ENCODE measurements at places on chromosomes 11 and 22.
A peak's percentile ranks its signal among the peaks of the same experiment; 100 is the strongest.

DNA sequence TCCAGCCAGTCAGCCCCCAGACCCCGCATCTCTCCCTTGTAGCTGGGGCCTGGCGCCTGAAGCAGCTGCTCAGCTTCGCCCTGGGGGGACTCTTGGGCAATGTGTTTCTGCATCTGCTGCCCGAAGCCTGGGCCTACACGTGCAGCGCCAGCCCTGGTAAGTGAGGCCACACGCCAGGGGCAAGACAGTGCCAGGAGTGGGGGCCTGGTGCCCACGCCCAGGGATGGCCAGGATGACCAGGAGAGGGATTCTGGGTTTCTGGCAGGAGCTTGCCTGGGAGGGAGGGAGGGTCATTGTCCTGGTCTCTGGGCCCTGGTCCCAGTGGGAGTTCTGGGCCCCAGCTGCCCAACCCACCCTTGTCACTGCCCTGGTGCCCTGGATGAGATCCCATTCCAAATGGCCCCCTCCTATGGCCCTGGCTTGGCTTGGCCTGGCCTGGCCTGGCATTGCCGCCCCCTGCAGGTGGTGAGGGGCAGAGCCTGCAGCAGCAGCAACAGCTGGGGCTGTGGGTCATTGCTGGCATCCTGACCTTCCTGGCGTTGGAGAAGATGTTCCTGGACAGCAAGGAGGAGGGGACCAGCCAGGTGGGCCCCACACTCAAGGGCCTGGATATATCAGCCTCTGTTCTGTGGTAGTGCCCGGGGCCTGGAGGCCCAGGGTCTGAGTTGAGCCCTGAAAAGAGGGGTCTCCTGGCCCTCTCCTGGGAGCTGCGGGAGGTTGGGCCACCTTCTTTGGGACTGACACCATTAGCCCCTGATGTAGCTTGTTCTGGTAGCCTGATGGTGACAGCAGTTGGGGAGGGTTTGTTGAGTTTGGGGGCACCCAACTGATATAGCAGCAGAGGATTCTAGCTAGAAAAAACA, 3.7 kb downstream of the SLC39A13 start:
- DNase-seq: peak; percentile 80

DNA sequence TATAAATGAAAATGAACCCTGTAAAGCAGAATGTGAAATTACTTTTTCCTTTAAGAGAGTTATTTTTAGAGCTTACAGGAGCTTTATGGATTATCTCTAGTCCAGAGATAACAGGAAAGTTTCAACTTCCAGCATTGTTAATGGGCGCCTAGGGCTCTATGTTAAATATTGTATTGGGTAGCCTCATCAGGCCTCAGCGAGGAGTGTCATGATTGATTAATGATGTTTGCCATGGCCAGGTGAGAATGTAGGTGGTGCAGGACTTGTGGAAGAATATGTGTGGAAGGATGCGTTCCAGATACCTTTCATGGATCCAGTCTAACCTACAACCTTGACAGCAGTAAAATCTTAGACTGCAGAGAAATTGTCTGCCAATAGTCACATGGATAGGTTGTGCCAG, 50.6 kb downstream of the ME3 start:
- no peak for DNase-seq

DNA sequence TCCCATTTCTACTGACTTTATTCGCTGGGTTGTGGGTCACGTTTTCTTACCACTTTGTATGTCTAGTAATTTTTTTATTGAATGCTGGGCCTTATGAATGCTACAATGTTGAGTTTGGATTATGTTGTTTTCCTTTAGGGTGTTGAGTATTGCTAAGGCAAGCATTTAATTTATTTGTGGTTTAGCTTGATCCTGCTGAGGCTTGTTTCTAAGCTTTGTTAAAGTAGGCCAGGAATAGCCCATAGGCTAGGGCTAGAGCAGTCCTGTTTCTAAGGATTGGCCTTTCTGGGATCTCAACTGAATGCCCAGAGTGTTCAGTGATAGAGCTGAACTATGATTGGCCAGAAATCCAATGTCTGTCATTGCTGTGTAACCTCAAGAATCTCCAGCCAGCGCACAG, 56.1 kb upstream of the LDLRAD3 start:
- no peak for DNase-seq

GRCh38 chr11:123180574-123180973, 14.5 kb downstream of the CLMP start:
- DNase-seq: no peak

DNA sequence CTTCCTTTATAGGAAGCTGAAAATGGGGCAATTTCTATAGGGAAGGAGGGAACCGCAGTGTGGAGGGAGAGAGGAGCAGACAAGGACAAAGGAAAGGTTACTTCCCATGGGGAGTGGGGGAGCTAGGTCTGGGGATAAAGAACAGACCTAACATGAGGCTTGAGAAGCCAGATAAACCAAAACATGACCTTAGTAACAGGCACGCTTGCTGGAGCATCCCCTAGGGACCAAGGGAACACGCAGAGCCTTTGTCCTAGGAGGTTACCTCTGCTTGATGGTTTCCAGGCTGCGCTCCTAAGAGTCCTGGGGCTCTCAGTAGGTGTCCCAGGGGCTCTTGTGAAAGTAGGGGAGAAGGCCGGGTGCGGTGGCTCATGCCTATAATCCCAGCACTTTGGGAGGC, 271.4 kb upstream of the NCAM1 start:
- DNase-seq: no peak

DNA sequence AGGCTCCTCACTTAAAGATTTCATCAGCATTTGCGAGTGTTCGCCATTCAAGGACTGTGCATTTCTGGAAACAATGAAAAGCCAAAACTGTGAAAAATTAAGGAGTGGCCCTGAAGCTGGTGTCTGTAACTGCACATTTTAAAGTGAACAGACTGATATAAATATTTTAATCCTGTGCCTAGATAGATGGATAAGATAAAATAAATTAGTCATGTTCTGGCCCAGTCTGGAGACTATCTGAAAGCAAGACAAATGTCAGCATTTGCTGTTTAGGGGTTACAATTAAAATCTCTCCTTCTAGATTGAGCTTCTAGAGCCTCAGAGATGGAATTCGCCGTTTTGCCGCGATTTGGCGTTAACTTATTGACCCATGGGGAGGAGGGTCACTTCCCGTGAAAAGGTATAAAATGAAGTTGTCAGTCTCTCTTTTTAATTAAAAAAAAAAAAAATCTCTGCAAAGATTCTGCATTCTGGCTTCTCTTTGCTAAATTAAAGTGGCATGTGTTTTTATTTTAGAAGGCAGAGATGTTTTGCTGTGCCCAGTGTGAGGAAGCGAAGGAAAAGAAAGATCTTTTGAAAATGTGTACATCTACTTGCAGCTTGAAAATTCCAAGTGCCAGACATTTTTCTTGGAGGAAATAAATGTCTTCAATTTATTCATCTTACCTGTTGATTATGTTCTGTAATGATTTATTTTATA, 79.7 kb upstream of the WNT7B start:
- DNase-seq: no peak

- DNase-seq: no peak
These were observed 17.8 kb upstream of the SYT8 start for GRCh38 chr11:1817000-1817399.

DNA sequence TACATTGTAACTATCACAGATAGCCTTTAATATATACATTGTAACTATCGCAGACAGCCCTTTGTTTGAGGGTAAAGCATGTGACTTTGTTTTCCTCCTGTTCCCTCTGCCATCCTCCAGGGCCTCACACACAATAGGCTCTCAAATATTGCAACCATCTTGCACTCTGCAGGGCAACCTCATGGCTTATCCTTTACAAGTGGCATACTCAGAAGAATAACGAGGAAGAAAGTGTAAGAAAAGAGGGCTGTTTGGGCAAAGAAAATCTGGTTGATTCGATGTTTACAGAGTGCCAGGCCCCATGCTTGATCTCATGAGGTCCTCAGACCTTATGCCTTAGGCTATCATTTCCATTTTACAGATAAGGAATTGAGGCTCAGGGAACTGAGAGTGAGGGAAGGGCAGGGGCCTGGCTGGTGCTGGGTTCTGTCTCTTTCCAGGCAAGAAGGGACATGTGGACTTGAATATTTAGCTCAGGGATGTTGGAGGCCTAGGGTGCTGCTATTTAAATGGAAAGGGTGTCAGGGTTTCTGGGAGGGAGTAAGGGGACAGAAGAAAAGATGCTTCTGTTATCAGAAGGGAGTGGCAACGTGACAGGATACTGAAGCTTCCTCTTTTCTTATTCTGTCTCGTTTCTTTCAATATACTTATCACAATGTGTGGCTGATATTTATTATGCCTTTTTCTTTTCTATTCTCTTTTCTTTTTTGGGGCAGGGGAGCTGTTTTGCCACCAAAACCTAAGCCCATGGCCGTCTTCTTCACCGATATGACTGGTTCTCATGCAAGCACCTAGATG, 1.1 kb upstream of the SAMM50 start:
- DNase-seq: no peak

DNA sequence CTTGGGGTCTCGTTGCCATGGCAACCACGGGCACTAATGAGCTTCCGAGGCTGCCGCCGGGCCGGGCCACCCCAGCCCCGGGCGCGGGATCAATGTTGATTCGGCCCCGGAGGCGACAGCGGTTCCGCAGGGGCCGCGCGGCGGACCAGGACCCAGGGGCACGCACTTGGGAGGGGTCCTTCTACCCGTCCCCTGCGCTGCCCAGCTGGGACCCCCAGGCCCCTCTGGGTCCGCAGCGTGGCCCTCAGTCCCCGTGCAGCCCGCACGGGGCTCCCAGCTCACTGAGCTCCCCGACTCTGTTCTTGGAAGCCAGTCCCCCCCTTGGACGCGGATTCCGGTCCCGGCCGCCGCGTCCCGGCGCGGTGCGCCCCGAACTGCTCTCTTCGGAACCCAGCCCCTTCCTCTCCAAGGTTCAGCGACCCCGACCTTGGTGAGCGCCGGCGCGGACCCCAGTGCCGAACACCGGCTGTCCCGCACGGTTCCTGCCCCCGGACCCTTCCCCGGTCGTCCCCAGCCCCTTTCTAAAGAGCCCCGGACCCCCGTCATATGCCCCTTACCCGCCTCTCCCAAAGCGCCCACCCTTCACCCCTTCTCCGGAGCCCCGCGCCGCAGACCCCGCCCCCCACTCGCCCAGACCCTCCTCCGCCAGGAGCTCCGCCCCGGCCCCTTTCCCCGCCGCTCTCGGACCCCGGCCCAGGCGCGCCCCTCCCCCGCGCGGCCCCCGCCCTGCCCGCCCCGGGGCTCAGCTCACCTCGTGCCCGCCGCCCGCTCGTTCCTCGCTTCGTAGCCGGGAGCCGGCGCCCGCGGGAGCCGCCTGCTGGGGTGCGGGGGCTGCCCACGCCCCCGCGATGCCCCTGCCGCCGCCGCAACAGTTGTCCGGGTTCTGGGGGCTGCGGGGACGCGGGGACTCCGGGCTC, 18.3 kb upstream of the SHISAL1 start:
- DNase-seq: no peak

GRCh38 chr11:71435278-71435951, 12.8 kb downstream of the DHCR7 start:
- DNase-seq: no peak

All from stimulated activated naive CD8-positive, alpha-beta T cell treated with anti-CD3 and anti-CD28 coated beads, Interleukin-15, Interleukin-2, amounts not matched to agents 100 U/mL and 50 U/mL, for 24 hours (primary cell).